Keratinocyte (primary cell): ENCODE measurements at places on chromosomes 5 and 9.

DNA sequence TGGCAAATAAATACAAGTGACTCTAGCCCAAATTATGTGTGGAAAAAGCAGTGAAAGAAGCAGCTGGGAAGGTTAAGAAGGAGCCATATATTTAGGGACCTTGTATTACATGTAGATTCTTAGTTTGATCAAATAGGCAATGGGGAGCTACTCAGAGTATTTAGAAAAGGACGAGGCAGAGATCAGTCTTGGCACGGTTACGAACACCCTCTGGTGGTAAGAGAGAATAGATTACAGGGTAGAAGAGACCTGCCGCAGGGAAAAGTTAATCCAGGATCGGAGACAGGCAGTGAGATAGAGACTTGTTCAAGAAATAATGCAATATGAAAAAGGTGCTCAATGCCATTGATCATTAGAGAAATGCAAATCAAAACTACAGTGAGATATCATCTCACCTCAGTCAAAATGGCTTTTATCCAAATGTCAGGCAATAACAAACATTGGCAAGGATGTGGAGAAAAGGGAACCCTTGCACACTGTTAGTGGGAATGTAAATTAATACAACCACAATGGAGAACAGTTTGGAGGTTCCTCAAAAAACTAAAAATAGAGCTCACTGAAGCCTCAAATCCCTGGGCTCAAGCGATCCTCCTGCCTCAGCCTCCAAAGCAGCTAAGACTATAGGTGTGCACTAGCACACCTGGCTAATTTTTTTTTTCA, 12.0 kb downstream of the INIP start:
- peak; percentile 23 for DNase-seq

DNA sequence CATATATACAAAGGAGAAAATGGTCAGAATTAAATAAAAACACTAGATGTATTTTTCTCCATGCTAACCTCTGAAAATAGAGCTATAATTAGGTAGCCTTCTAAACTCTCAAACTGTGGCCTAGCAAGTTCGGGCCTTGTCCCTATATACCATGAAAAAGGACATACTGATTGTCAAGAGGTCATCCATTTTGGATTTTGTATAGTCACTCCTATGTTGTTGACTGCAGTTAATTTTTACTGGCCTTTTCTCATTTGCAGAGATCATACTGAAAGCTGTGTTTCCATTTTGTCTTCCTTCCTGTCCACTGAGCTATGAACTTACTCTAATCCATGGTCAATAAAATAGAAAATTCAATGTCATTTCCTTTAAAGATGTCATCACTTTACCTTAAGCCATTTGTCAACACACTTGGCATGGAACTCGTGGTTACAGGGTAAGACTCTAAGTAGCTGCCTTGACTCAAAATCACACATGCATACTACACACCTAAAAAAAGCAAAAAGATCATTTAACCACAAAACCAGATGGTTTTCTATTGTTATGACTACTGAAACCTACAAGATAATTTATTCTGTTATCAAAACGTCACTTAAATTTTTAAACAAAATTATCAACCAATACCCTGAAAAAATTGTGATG, 58.0 kb downstream of the RNF38 start:
- DNase-seq: no peak

GRCh38 chr5:128378196-128378595, 159.8 kb downstream of the FBN2 start:
- no peak for DNase-seq

DNA sequence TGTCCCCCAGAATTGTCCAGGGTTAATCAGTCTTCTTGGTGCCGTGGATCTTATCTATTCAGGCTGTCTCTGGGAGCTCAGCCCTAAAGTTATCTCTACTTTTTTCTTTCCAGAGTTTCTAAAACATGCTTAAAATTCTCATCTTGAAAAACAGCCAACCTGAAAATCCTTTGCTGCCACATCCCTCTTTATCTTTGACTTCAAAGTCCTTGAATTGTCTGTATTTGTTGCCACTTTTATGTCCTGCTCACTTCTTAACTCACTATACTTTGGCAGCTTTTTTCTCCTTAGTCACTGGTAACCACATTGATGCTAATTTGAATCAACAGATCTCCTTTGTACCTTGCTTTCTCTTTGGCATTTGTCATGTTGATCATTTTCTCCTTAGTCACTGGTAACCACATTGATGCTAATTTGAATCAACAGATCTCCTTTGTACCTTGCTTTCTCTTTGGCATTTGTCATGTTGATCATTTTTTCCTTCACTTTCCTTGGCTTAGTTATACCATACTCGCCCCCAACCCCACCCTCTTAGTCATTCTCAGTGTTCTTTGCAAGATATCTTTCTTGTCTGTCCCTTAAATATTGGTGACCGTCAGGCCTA, 8.5 kb downstream of the DMXL1 start:
- no peak for DNase-seq

- no peak for DNase-seq
Measured at GRCh38 chr5:135395451-135395850, 3.6 kb downstream of the MACROH2A1 start.

- no peak for DNase-seq
Measured at GRCh38 chr5:176877793-176878331, 21.3 kb downstream of the HK3 start.

GRCh38 chr5:126274076-126274762, 149.0 kb upstream of the GRAMD2B start:
- DNase-seq: no peak

DNA sequence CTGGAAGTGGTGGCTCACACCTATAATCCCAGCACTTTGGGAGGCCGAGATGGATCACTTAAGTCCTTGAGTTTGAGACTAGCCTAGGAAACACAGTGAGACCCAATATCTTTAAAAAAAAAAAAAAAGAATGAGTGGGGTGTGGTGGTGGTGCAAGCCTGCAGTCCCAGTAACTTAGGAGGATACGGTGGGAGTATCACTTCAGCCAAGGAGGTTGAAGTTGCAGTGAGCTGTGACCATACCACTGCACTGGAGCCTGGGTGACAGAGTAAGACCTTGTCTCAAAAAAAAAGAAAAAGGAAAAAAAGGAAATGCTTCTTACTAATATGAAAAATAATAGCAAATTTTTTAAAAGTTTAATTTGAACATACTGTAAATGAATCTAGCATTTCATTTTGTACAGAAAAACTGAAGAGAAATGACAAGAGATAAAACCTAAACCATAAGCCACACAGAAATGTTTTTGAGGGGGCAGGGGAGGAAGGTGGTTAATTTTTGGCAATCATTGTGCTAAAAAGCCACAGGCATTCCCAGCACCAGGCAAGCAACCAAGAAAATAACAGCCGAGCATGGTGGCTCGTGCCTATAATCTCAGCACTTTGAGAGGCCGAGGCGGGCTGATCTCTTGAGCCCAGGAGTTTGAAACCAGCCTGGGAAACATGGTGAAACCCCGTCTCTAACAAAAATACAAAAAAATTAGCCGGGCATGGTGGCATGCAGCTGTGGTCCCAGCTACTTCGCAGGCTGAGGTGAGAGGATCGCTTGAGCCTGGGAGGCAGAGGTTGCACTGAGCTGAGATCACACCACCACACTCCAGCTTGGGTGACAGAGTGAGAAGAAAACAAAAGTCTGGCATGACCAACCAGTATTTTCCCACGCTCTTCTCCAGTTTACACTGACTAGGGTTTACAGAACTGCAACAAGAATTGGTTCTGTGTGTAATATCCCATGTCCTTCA, 114.5 kb upstream of the NR5A1 start:
- DNase-seq: no peak

GRCh38 chr5:9801908-9802307, 171.8 kb upstream of the TAS2R1 start:
- DNase-seq: no peak

- no peak for DNase-seq
Measured at GRCh38 chr9:100555471-100555870, 22.4 kb upstream of the CAVIN4 start.

- DNase-seq: no peak
Measured at GRCh38 chr9:18255747-18256146, 218.2 kb upstream of the ADAMTSL1 start.

GRCh38 chr5:1034421-1034905, 25.9 kb downstream of the NKD2 start:
- DNase-seq: no peak

GRCh38 chr5:102807878-102808502, 52.9 kb downstream of the PAM start:
- no peak for DNase-seq

GRCh38 chr9:96289392-96289791, 12.6 kb downstream of the HSD17B3 start:
- no peak for DNase-seq

DNA sequence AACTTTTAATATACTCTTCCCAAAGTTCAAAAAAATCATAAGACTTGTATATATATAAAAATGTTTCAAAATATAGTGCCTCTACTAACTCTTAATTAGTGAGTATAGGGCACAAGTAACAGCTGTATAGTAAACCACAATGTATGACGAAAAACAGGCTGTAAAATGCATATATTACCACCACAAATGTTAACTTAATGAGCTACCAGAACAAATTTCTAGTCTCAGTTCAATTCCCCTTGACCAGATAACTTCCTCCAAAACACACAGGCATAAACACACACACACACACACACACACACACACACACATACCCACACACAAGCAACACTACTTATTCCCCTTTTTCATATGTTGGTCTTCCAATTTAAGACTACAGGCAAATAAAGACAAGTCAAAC, 78.8 kb downstream of the FBXL17 start:
- DNase-seq: no peak

DNA sequence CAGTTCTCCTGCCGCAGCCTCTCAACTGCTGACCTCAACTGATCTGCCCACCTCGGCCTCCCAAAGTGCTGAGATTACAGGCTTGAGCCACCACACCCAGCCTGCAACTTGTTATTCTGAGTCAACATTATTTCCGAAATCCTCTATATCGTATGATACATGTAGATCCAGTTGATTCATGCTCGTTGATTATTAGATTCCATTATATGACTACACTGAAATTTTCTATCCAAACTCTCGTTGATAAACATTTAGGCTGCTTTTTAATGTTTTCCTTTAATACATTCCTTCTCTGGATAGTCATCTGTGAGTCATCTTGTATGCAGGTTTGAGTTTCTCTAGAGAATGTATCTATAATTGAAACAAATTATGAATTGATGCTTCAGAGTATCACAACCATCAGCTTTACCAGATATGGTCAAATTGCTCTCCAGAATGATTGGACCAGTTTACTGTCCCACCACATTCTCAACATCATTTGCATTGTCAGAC, 4.1 kb downstream of the CDK7 start:
- DNase-seq: peak; percentile 69

GRCh38 chr5:75349663-75350062, 12.6 kb downstream of the HMGCR start:
- DNase-seq: no peak

- DNase-seq: no peak
Measured at GRCh38 chr9:125789196-125789595, 42.0 kb downstream of the PBX3 start.
